Stimulated activated CD8-positive, alpha-beta memory T cell treated with anti-CD3 and anti-CD28 coated beads, Interleukin-15, amount 100 ng/mL, for 24 hours (primary cell): ENCODE measurements at places on chromosomes 12 and 14.

DNA sequence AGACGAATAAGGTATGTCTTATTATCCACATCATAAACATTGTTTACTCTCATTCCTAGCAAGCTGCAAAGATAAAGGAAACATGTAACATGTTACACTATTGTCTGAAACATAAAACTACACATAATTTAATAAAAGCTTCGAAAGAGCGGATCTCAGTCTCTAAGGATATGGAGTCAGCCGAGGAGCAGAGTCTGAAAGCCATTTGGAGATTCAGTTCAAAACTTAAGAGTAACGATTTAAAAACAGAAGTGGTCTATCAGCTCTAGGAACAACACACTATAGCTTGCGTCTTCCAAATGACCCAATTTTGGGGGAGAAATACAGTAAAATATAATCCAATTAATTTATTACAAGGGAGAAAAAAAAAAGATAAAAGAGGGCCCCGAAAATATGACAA, 775 bp downstream of the NEMF start:
- no peak for DNase-seq

DNA sequence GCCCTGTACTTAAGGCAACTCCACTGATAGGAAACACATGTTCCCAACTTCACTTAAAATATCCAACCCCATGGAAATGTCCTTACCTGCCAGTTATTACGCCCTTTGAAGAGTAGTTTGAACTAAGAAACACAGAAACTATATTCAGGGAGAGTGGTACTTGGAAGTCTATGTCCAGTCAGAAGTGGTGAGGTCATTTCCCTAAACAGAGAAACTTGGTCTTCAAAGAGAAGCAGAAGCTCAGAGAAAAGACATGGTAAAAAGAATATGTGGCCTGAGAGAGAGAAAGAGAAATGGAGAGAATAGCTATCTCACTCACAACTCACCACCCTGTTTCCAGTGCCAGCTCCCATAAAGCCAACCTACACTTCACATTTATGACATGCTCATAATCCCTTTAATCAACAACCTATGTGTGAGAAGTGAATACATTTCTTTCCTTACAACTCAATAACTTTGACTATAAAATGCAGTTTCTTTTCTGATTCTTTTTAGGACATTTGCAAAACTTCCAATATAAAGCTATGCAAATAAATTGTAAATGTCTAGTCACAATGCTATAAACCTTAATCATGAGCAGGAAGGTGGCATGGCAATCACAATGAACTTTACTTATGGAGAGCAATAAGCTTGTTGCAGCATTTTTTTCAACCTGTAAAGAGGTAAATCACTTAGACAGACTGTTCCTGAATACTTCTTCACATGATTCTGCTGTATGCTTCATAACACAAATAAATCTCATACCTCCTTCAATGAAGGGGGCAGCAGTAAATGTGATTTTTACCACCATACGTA, 67.1 kb downstream of the CPNE8 start:
- no peak for DNase-seq

DNA sequence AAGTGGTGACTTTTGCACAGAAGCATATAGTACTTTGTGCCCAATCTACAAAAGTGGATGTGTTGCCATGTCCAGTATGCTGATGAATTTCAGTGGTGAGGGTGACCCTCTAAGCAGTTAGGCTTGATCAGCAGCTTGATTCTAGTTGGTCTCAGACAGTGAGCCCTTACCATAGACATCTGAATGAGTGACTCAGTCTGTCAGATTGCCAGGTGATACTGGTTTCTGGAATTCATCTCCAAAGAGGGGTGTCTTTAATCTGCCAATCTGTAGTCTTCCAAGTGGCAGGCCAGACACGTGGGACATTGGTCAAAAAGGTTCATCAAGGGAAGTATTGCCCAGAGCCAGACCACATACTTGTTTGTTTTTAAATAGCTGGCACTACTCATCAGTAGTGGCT, 187.4 kb upstream of the SLC16A7 start:
- DNase-seq: no peak

- DNase-seq: no peak
Observed at GRCh38 chr14:102911991-102912761, 10.3 kb upstream of the AMN start.

GRCh38 chr12:7058850-7059395, 1.6 kb upstream of the C1S start:
- no peak for DNase-seq

DNA sequence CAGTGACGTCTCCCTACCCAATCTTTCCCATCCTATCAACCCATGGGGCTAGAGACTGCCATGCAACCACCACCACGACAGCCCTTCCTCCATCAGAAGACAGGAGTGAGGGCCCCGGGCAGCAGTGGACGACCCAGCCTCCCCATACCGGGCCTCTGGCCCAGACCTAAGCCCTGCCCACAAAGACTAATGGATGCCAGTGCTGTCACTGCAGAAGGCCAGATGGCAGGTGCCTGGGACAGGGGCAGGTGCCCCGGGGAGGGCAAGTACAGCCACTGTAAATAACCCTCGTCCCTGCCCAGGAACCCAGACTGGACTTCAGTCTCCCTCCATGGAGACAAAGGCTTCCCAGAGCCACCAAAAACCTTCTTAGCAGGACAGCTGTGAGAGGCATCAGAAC, 20.3 kb upstream of the HSPB8 start:
- no peak for DNase-seq

DNA sequence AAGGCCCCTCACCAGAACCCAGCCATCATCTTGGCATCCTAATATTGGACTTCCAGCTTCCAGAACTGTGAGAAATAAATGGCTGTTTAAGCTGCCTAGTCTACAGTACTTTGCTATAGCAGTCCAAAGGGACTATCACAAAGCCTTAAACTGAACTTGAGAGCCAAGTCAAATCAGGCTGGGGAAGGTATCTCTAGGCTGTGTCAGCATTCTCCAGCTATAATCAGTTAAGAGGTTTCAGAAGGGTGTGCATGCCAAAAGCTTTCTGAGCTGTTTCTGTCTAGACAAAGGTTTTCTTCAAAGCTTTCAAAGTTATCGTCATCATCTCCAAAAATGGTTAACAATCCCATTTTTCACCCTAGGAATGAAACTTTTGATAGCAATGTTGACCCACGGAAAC, 7.6 kb downstream of the ASCL4 start:
- no peak for DNase-seq

- no peak for DNase-seq
Observed at GRCh38 chr12:120640861-120641833, 721 bp downstream of the CABP1 start.

GRCh38 chr14:58738876-58739275, 101.1 kb downstream of the DACT1 start:
- no peak for DNase-seq

- DNase-seq: no peak
Observed at GRCh38 chr12:11991604-11992003, 79.1 kb upstream of the BCL2L14 start.

DNA sequence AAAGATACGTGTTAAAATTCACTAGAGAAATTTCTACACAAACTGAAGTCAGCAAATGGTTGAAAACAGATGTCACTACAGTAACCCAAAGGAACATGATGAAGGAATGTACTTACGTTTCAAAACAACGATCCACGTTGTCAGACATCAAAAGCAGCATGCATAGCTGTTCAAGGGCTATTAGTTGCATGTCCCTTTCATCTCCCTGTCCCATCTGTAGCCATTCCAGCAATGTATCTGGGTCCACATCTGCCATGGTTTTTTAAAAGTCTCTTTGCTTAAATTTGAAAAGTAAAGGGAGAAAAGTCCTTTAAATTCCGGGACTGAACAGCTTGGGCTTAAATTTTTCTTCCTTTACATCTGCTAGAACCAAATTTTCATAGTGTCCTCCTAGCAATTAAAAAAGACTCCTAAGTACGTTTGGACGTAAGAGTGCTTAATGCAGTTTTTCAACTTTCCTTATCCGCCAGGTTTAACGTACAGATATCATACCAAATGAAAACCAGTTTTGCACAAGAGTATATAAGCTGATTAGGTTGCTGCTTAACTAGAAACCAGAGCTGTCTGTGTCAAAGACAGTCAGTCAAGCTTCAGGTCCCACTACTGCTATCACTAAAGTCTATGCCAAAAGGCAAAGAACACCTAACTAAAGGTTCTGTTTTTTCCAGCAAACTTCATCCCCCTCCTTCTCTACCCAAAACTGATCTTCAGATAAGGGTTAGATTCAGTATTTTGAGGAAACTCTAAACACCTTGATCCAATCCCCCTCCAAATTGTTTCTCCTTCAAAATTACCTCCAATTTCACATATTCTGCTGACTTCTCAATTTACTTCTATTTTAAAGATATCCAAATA, 1.7 kb downstream of the HECTD1 start:
- no peak for DNase-seq

- no peak for DNase-seq
Observed at GRCh38 chr12:95790033-95790916, at the start of gene NTN4. Gene NTN4, minus strand, starts transcription at chr12:95790764. Its CDS starts 455 bp downstream, at chr12:95790309.

GRCh38 chr12:46490635-46491034, 118.1 kb upstream of the SLC38A2 start:
- DNase-seq: no peak

GRCh38 chr14:69268223-69268622, 8.3 kb downstream of the GALNT16 start:
- DNase-seq: no peak

- no peak for DNase-seq
Observed at GRCh38 chr12:70540996-70541395, 96.2 kb downstream of the PTPRB start.
